ENCODE measurements at places on chromosomes 13 and 19. TPM values are rescaled to one million over a fixed set of nuclear protein-coding genes. Genes with fewer than 3 reads are reported as not detected.

- peaks cover 10% of the 10 kb centered on the region for H3K4me1 ChIP-seq
- no peak for DNase-seq
- H3K4me3 ChIP-seq = no peak overlapping the region
These were observed 161.0 kb downstream of the KCTD12 start for GRCh38 chr13:76725211-76725610.

The PNMA8B gene
- 0.69 TPM for total RNA-seq

DNA sequence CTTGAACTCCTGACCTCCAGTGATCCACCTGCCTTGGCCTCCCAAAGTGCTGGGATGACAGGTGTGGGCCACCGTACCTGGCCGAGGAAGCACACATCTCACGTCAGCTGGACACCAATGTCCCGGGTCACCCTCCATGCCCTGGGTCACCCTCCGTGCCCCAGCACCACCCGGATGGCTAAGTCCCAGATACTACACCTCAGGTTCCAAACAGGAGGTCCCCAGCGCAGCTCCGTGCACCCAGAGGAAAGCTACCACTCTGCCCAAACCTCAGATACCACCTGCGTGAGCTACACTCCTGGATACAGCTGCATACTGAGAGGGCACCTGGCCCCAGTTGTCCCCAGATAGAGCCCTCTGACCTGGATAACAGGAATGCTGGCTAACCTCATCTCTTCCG is 14.0 kb downstream of the LRRC4B start:
- H3K27me3 ChIP-seq = no peaks in the 10 kb centered on the region
- no peak overlapping the region for H3K27ac ChIP-seq
- no peak for DNase-seq

The PROZ gene
- not detected for total RNA-seq

The NTF4 gene
- total RNA-seq = not detected

- H3K4me1 ChIP-seq = no peaks in the 10 kb centered on the region
- no peak overlapping the region for H3K4me3 ChIP-seq
- DNase-seq = no peak
- no peaks in the 10 kb centered on the region for H3K36me3 ChIP-seq
- H3K27me3 ChIP-seq = no peaks in the 10 kb centered on the region
- no peak overlapping the region for H3K27ac ChIP-seq
These were observed 12.1 kb upstream of the TDRD3 start for GRCh38 chr13:60384911-60385310.

The CD209 gene
- total RNA-seq = 2.9 TPM

- DNase-seq = no peak
- no peaks in the 10 kb centered on the region for H3K27me3 ChIP-seq
- H3K4me3 ChIP-seq = no peak overlapping the region
- no peaks in the 10 kb centered on the region for H3K4me1 ChIP-seq
These were observed 19.9 kb downstream of the PPP5C start for GRCh38 chr19:46366620-46367292.

- no peaks in the 10 kb centered on the region for H3K27me3 ChIP-seq
- no peak overlapping the region for H3K27ac ChIP-seq
- no peak for DNase-seq
These were observed 1.7 kb downstream of the YJEFN3 start for GRCh38 chr19:19530423-19530804.

The ZFR2 gene
- not detected for total RNA-seq

DNA sequence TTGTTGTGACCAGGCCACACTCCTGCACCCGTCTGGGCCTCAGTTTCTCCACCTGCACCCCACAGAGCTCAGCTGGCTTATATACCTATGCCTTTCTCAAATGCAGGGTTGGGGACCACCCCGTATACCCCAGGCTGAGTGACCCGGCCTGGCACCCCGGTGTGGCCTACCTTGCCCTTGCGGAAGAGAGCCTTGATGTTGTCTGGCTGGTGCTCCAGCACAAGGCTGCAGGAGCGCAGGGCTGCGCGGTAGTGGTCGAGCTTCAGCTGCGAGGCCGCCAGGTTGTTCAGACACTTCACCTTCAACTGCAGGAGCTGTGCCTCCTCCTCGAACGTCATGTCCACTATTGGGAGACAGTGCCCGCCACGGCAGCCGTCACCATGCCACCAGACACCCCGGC is 5.9 kb downstream of the FKBP8 start:
- H3K36me3 ChIP-seq = peaks cover 81% of the 10 kb centered on the region
- H3K27ac ChIP-seq = no peak overlapping the region
- no peaks in the 10 kb centered on the region for H3K27me3 ChIP-seq
- H3K4me1 ChIP-seq = peaks cover 9% of the 10 kb centered on the region
- no peak for DNase-seq

DNA sequence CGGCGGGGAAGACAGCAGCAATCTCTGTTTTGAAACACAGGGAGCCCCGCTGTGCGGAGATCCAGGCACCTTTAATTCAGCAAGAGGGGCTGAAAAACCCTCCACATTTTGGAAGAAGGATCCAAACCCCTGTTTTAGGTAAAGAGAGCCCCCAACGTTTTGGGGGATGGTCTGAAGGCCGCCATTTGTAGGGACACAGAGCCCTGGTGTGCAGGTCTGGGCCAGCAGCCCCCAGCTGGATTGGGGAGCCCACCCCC is 3.5 kb upstream of the HOOK2 start:
- DNase-seq = no peak
- peak overlapping the region; percentile 94 for H3K27ac ChIP-seq
- H3K27me3 ChIP-seq = no peaks in the 10 kb centered on the region
- no peak overlapping the region for H3K4me3 ChIP-seq
- peaks cover 59% of the 10 kb centered on the region for H3K4me1 ChIP-seq
- no peaks in the 10 kb centered on the region for H3K36me3 ChIP-seq
